NCI-H510A (cell line): ENCODE measurements at places on chromosomes 16 and 17.

DNA sequence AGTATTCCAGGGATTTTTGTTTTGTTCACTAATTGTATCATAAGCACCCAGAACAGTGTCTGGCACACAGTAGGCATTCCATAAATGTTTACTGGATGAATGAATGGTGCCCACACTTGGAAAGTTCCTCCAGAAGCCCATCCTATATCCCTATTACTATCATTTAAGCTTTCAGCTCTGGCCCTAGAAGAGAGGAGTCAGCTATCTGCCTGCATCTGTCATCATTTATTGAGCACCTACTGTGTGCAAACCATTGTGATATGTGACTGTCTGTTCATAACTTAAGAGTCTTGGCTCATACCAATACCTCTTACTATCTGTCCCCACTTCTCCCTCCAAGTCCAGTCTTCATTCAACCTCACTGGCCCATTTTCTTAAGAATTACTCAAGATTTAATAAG lies 20.1 kb upstream of the SP6 start:
- no peak for DNase-seq

DNA sequence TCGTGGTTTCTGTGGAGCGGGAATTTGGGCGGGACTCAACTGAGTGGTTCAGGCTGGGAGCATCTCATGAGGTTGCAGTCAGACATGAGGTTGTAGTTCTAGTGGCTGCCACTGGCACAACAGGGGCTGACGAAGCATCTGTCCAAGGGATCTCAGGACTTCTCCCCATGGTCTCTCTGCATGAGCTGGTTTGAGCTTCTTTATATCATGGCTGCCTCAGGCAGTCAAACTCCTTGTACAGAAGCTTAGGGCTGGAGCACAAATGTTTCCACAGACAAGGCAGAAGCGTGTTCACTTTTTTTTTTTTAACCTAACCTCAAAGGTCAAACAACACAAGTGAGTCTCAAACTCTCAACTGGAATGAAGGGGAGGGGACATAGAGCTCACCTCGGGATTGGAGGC lies 243.3 kb downstream of the MSI2 start:
- no peak for DNase-seq

DNA sequence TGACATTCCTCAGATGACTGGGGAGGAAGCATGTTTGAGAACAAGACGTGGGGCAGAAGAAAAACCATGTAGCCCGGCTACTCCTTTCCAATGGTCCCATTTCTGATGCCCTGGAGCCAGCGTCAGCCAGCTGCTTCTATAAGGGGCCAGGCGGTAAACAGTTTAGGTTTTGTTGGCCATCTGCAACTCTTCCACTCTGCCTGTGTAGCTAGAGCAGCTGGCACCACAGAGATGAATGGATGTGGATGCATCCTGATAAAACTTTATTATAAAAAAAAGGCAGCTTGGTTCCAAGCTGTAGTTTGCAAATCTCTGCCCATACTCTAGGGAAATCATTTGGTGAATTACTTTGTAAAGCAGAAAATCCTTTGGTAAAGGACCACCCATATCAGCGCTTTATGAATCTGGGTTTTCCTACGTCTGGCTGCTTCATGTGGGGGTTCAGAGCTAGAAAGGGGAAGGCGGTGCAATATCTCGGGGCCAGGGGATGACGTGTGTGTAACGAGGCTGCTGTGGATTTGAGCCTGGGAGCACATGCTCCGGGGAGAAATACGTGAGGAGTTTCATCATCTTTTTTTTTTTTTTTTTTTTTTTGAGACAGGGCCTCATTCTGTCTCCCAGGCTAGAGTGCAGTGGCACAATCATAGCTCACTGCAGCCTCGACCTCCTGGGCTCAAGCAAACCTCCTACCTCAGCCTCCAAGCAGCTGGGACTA lies 3.4 kb upstream of the SRL start:
- DNase-seq: no peak

GRCh38 chr16:30342751-30343490 lies 12.2 kb downstream of the CD2BP2 start:
- no peak for DNase-seq

- no peak for DNase-seq
Observed at GRCh38 chr16:83116274-83116892, 489.6 kb downstream of the CDH13 start.

GRCh38 chr17:72411124-72411563 lies 290.3 kb downstream of the SOX9 start:
- no peak for DNase-seq

DNA sequence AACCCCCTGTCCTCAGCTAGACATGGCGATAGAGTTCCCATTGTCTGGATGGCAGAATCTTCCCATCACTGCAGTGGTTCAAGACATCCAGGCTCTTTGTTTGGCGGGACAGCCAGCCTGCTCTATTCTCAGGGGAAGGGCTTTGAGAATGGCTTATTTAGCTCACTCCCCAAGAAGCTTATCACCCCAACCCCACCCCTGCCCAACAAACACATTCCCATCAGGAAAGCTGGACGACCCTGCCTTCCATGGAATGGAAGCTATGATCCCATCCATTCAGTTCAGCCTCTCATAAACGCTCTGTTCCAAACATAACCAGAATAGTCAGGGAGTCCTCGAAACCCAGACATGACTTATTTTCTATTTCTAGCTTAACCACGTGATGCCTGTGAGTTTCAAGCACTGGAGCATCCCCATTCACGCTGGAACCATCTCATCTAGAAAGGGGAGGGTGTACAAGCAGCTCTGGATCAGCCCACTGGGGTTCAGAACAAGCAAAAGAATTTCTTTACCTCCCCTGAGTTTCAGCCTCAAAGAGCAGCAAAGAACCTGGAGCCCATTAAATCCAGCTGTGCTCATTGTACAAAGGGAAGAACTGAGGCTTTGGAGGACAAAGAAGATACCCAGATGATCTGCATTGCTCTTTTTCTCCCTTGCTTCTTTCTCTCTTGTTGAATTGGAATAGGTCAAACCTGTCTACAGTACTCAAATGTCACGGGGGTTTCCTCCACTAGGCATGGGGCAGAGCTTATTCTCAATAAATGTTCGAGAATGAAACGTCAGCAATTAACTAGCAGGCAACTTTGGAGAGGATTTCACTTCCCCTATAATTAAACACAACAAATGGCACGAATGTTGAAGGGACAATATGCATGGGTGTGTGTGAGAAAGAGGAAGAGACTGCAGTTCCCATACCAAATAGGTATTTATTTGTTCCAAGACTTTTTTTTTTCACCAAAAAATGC lies 93.1 kb downstream of the XYLT1 start:
- no peak for DNase-seq

GRCh38 chr17:58960068-58960467 lies 146.6 kb downstream of the TRIM37 start:
- DNase-seq: peak; percentile 28

GRCh38 chr17:10357768-10358167 lies 15.0 kb downstream of the MYH13 start:
- DNase-seq: no peak

DNA sequence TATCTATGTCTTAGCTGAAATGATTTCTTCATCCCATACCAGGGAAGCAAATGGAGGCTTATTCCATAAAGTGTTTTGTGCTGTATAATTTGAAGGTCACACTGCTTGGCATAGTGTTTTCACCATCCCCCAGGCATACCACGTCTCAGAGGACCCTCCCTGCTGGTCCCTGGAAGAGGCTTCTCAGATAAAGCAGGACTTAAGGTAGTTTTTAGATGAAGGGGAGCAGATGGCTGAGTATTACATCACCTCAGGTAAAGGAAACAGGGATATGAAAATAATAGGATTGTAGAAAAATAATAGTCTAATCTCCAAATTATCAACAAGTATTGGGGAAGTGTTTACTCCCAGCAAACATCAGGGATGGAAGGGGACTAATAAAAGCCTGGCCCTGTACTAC lies 7.3 kb upstream of the SMG1 start:
- no peak for DNase-seq

DNA sequence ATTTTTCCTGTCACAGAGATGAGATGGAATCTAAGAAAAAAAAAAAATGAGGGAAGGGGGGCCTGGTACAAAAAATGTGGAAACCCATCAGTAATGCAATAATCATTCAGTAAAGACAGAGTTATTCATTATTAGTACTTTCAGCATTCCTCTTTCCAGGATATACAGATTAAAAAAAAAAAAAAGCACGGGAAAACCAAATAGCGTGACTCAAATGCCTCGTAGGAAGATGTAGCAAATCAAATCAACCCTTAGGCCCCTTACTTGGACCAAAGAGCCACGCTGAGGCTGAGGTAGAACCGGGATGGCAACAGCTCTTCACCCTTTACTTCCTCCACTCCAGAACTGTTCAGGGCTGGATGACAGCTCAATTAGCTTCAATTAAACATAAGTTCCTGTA lies 52.5 kb downstream of the SMG6 start:
- no peak for DNase-seq

GRCh38 chr17:15197229-15197628 lies 67.9 kb downstream of the PMP22 start:
- DNase-seq: no peak

- no peak for DNase-seq
Observed at GRCh38 chr17:28230011-28230410, 89.0 kb upstream of the TMEM97 start.

DNA sequence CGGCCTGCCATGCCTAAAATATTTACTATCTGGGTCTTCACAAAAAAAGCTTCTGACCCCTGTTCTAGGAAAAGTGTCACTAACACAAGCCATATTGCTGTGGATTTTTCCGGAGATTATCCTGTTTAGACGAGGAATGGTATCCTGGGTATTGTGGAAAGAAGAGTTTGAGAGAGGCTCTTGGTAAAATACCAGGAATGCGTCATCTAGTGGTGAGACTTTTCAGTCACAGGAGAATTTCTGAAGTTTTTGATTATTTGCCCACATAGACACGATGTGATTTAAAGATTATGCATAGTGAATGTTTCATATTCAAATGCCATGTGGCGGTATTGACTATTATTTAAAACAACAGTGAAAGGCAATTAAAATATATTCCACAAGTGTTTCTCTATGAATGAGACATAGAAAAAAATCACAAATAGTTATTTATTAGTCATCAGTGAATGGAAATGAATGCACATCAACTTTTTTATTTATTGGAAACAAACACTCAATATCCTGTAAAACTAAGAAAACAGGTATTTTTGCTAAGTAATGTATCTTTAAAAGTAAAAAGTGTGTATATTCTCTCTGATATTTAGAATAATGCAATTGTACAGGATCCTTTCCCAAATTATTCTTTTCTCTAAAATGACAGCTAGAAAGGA lies 7.8 kb downstream of the KRT28 start:
- DNase-seq: no peak

DNA sequence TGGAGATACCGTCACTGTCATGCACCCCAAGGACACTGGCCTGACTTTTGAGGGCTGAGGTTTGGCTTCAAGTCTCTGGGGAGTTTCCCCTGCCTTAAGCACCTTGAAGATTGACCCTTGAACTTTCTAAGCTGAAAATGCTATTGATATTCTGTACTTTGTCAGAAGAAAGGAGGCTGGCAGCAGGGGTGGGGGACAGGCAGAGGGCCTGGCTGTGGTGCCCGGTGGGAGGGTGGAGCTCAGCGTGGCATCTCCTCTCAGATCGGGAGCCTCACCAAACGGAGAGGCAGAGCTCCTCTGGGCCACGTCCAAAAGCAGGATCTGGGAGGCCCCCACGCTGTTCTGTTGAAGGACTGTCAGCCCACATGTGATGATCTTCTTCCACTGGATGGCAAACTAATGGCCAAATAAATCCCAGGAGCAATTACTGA lies 305.2 kb upstream of the IRX3 start:
- no peak for DNase-seq

DNA sequence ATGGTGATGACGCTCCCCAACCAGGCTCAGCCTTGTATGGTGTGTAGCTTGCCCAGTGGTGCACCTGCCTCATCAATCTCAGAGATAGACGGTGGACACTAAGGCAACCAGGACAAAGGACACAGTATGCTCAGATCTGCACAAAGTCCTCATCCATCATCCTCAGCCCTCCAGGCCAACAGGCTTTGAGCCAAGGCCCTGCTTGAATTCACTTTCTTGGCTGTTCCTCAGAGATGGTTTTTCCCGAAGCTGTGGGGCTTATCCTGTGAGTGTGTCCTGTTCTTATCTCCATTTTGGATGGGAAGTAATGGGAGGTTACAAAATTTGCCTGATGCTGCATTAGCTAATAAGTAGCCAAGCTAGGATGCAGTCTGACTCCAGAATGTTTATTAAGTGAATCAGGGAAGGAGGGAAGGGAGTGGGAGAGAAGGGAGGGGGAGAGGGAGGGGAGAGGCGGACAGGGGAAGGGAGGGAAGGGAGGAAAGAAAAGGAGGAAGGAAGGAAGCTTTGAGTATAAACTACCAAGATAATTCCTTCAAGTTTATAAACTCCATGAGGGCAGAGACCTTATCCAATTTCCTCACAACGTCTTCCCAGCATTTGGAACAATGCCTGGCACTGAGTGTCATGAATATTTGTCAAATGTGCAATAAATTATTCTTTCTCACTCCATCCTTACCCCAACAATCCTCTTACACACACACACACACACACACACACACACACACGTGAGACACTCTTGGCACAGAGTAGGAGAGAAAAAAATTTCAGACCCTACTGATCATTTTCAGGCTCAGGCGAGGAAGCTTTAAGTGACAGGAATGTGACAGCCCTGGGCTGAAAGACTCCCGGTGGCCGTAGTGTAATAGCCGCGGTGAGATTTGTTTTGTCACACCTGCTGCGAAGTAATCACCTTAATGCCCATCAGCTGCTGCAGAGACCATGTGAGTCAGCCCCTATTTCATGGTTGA lies 84.3 kb downstream of the BMERB1 start:
- no peak for DNase-seq

DNA sequence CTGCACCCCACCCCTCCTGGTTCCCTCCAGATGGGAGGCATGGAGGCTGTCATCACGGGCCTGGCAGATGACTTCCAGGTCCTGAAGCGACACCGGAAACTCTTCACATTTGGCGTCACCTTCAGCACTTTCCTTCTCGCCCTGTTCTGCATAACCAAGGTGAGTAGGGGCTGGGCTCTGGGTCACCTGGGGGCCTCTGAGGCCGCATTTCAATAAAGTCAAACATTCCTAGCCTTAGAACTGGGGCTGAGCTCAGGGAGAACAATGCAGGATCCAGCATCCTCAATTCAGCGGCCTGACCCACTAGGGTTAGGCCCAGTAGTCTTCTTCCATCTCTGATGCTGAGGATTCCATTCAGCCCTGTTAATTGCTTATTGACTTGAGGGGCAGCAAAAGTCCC lies 42.1 kb downstream of the SLC6A2 start:
- DNase-seq: no peak
